ENCODE measurements at places on chromosomes 12 and 14. TPM values are rescaled to one million over a fixed set of nuclear protein-coding genes. Genes with fewer than 3 reads are reported as not detected.

DNA sequence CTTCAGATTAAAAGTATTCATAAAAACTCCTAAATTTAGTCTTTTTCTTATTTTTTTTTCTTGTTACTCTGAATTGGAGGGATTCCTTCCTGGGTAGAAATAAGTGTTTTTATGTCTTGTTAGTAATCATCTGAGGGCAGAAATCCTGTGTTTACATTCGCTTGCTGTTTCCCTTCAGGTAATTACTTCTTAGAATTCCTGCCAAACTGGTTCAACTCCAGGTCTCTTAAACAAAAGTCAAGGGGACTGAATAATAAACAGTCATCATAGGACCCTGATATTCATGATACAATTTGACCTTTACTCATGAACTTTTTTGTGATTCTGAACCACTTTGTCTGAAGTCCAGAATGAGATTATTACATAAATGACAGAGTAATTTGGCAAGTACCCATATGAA is 843.9 kb downstream of the FLRT2 start:
- no peak for DNase-seq

DNA sequence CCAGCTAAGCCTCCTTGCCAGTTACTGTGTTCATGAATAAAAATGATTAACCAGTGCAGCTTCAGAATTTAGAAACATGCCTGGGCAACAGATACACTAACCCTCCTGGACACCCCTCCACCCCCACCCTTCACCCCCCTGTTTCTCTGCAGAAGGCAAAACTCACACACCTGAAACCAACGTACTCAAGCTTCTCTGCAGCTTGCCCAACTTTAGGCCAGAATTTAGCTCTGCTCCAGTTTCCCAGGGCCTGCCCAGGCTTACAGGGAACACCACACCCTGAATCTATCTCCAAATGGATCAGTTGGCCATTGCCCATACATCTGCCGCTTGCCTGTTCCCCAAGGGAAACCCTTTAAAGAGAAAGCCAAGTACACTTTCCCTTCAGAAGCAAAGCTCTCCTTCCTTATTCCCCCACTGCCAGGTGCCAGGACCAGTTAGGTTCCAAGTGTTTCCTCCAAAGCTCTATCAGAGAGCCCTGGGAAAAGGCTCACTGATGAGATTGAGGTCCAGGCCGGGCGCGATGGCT is 1.8 kb upstream of the SPPL3 start:
- DNase-seq: no peak

- no peak for DNase-seq
Observed at GRCh38 chr12:103627189-103627855, 40.2 kb downstream of the STAB2 start.

- peak; percentile 68 for DNase-seq
Observed at GRCh38 chr12:123388177-123388950, 4.4 kb downstream of the KMT5A start.

GRCh38 chr14:103496776-103497175 is 25.9 kb downstream of the CKB start:
- no peak for DNase-seq

GRCh38 chr12:48861111-48861510 is 4.6 kb downstream of the RND1 start:
- no peak for DNase-seq

GRCh38 chr14:59241121-59241520 is 52.7 kb downstream of the DAAM1 start:
- no peak for DNase-seq

DNA sequence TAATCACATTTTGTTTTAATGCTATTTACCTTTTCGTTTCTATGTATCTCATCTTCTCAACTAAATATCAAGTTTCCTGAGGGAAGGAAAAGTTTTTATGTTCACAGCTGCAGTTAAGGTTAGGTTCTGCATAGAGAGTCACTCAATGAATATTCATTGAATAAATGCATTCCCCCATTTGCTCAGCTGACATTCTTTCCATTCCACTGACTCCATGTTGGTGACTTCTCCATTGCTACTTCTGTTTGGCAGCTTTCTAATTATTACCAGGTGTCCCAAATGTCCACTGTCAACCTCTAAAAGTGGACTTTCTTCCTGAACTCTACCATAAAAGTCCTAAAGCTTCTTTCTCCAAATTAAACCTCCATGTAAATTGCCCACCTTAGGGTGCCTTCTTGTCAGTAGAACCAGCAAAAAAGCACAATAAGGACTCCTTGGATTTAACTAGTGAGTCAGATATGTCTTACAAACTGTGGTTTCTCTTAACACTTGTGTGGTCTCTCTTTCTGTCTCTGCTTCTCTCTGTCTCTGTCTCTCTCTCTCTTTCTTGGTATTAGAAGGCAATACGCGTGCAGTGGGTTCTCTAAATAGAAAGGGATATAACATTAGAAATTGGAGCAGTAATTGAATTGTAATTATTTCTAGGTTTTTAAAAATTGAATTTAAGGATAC is 85.9 kb downstream of the TMEM117 start:
- DNase-seq: no peak

GRCh38 chr12:100672075-100672592 is 98.7 kb downstream of the GAS2L3 start:
- no peak for DNase-seq

- DNase-seq: no peak
Observed at GRCh38 chr12:10031321-10031720, 839 bp downstream of the CLEC9A start.

DNA sequence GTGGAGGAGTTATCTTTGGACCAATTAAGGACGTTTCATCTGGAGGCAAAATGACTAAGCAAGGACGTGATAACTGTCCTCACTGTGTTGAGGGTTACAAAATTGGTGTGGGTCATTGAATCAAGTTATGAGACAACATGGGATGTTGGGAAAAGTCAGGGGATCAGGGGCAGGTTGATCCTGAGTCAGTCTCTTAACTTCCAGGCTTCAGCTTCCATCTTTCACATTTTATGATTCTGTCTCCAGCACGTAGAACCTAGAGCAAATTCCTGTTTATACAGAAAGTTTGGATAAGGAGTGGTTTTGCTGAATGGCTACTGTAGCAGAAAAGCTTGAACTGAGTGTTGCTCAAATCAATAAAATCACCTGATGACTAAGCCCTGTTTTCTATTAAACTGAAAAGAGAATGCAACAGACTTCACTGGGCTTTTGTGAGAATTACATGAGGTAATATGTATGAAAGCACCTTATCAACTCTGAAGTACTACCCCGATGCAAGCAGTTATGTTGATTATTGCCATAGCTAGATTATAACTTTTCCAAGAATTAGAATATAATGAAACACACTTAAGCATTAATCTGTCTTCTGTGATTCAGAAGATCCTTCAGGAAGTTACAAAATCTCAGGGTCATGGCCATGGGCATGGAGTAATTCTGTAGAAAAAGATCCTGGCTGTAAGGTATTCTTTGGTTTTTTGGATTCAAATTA is 184.8 kb downstream of the ETV6 start:
- no peak for DNase-seq

- DNase-seq: peak; percentile 10
Observed at GRCh38 chr12:97425802-97426491, 36.7 kb upstream of the RMST start.

GRCh38 chr12:46450279-46450748 is 77.7 kb upstream of the SLC38A2 start:
- peak; percentile 56 for DNase-seq

DNA sequence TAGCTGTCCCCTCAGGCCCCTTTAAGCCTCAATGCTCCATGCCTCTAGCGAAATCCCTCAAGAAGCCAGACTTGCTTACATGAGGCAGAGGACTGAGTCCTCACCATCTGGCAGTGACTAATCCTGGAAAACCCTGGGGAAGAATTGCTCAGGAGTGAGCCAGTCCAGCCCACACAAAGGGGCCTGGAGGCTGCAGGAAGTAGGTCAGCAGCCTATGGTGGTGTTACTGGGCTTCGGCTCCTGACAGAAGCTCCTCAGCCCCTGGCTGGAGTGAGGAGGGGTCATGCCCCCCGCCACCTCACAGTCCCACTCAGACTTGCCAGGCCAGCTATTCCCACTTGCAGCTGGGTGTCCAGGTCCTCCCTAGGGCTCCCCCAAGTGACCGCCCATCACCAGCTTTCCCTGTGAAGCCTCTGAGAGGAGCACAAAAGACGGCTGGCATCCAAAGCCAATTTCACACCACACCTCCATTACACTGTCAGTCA is 250.5 kb downstream of the DPF3 start:
- no peak for DNase-seq

DNA sequence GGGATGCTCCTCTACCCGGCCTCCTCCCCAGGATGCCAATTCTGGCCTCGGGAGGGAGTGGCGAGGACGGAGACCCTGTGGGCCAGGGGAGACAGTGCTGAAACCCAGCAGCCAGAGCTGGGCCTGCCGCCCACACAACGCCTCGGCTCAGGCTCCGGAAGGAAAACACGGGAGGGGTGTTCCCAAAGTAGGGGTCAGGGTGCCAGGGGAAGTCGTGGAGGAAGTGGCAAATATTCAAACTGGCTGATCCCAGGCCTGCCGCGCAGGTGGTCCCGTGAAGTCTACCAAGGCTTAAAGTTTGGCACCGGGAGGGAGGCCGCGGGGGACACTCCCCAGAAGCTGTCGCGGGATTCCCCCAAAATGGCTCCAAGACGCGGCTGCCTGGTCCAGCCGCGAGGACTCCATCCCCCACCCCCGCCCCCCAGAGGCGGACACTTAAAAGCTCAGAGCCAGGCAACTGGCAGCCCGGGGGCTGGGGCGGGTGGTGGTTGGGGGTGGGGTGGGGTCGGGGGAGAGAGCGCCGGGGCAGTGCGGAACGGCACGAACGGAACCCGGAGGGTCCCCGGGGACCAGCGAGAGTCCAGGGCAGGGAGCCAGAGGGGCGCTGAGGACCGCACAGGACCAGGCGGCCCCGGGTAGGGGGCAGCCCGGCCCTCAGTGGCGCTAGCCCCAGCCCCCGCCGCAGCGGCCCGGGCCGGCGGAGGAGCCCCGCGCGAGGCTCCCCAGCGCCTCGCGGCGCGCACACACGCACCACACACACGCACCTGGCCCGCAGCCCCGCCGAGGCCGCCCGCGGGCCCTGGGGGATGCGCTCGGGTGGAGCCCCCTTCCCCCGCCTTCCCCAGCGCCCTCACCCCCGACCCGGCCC is 20.0 kb downstream of the BEGAIN start:
- no peak for DNase-seq

DNA sequence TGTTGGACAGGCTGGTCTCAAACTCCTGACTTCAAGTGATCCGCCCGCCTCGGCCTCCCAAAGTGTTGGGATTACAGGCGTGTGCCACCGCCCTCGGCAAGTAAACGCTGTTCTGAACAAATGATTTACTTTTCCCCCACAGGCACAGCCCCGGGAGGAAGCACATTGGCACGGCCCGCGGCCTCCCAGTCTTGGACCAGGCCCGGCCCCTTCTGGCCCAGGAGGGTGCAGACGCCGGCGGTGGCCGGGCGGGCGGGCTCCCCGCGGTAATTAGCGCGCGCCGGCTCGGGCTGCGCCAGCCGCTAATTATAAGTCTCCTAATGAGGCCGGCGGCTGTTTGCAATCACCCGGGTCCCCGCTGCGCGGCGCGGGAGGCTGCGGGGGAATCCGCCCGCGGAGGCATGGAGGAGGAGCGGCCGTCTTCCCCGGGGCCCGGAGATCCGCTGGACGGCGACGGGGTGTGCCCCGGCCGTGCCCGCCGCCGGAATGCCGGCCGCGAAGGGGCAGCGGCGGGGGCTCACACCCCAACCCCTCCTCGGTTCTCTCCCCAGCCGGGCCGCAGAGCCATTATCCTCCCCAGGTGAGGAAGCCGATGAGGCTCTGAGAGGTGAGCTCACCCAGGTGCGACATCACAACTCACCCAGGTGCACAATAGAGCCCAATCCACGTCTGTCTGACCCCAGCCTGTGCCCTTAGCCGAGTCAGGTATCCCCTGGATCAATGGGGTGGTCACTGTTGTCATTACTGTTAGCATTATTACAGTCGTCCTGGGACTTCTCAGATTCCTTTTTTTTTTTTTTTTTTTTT is 3.3 kb upstream of the POP5 start:
- DNase-seq: peak; percentile 90

DNA sequence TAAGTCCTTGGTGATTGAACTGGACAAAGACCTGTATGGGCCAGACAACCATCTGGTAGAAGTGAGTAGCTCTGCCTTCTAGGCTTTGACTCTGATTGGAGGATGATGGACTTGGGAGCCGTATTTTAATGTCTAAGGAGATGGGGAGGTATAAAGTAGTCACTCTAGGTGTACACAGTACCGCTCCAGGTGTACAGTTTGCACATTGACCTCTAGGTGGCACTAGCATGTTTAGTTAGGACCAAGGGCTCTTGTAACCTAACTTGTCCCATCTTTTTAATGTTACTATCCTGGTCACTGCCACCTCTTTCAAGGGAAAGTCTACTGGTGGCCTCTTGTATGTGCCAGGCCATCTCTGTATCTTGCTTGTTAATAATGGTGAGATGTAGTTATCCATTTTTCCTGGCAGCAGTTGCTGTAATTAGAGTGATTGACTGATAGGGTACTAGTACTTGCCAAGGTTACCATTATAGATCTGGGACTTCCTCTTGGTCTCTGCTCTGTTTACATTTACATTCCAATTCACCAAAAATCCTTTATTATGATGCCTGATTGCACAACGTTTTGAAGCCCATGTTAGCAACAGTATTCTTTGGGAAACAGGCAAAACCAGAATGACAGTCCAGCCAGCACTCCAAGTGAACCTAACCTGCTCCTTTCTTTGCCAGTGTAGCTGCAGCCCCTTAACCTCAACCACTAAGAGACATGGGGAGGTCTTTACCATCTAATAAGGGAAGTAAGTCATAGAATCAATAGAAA is 3.6 kb downstream of the SMARCD1 start:
- no peak for DNase-seq

- no peak for DNase-seq
Observed at GRCh38 chr14:22433069-22433468, 156.0 kb downstream of the DAD1 start.

DNA sequence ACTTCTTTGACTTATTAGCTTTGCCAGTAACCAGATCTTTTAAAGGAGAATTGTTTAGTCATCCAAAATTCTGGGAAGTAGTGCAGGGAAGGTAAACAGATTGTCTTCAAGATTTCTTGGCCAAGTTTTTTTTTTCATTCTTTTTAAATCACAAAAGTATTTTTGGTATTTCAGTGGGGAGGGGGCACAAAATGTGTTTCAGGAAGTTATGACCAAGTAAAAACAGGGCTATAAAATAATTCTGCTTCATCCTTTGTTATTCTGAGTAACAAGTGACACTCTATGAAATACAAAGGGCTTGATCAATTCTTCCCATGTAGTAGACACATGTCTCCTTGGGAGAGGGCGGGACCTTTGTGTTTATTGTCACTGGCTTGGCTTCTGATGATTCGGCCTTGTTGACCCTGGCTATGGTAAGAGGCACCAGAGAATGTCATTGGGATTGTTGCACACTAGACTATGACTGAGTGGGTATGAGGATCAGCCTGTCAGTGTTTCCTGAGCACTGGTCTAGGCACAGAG is 55.4 kb downstream of the SUSD6 start:
- DNase-seq: no peak

GRCh38 chr14:93982230-93983007 is 6.0 kb upstream of the ASB2 start:
- no peak for DNase-seq

The CCND2 gene
- 51.8 TPM for polyA plus RNA-seq

The KRT75 gene
- polyA plus RNA-seq: not detected

The SLC6A13 gene
- 1.9 TPM for polyA plus RNA-seq

The CD27 gene
- polyA plus RNA-seq: 2.3 TPM

The CYP27B1 gene
- 1.6 TPM for polyA plus RNA-seq

The FBXO34 gene
- polyA plus RNA-seq: 36.6 TPM

The BCL11B gene
- 2.9 TPM for polyA plus RNA-seq

The PTGDR gene
- polyA plus RNA-seq: 0.11 TPM

The SOCS2 gene
- 24.7 TPM for polyA plus RNA-seq

The CFAP54 gene
- 3.3 TPM for polyA plus RNA-seq

The GLT1D1 gene
- polyA plus RNA-seq: 2.2 TPM

Data from left lung (tissue), 14 donors.